ENCODE measurements at places on chromosomes 16 and 17.

DNA sequence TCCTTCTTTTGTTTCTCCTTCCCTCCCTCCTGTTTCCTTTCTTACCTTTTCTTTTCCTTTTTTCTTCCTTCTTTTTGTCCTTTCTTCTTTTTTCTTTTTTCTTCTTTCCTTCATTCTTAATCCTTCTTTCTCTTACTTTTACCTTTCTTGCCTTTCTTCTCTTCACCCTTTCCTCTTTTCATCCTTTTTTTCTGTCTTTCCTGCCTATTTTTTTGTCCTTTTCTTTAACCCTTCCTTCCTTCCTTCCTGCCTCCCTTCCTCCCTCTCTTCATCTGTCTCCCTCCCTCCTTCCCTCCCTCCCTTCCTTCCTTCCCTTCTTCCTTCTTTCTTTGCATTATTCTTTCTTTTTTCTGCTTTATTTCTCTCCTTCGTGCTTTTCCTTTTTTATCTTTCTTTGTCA, 160.7 kb downstream of the AXIN2 start:
- DNase-seq, result no peak

- DNase-seq, result no peak
Measured at GRCh38 chr17:72406498-72406897, 285.7 kb downstream of the SOX9 start.

GRCh38 chr17:63250830-63251229, 195.3 kb downstream of the CYB561 start:
- DNase-seq, result no peak

GRCh38 chr17:20009052-20009301, 182 bp upstream of the SPECC1 start:
- no peak for DNase-seq

DNA sequence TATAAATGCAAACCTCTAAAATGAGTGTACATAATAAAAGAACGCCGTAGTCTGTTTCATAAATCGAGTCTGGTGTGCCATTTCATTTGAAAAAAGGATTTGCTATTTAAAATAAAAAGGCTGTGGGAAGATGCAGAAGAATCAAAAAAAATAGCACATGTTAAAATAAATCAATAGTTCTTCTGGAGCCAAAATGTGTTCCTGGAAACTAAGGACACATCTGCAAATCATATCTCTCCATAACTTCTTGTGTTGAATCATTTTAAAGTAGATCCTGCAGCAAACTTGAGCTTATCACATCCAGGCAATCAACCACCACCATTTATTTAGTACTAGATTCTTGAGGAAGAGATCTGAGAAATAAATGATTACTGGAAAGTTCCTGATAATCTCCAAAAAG, 29.0 kb downstream of the XPO6 start:
- DNase-seq, result peak; percentile 37

DNA sequence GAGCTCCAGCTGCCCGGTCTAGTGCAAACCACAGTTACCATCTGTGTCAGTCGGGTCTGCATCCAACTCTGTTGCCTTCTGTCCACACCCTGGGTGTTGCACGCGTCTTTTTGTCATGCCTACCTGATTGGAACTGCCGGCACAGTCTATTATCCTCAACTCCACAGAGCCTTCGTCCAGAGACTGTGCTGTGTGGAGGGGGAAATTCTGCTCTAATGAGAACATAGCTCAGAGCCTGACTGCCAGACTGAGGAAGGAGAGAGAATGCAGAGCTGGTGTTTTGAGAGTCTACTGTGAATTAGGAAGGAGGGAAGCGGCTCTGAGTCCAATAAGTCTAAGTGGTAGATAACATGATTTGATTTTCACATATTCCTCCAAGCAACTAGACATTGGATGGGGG, 68.3 kb upstream of the GPR139 start:
- no peak for DNase-seq

DNA sequence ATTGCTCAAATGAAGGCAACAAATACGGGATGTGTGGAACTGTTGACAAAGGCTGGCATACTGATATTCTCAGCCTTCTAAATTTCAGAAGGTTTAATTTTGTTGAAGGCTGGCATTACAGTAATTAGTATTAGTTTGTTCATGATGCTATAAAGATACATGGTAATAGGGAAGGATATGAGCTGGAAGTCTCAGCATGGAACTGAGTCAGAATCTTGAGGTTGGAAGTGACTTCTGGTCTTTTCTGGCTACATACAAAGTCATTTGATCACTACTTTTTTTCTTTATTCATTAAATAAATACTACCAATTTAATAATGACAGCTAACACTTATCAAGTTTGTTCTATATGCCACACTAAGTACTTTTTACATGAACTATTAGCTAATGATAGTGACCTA, 22.6 kb downstream of the RABEP1 start:
- no peak for DNase-seq

- no peak for DNase-seq
Measured at GRCh38 chr16:51306116-51306515, 155.0 kb upstream of the SALL1 start.

DNA sequence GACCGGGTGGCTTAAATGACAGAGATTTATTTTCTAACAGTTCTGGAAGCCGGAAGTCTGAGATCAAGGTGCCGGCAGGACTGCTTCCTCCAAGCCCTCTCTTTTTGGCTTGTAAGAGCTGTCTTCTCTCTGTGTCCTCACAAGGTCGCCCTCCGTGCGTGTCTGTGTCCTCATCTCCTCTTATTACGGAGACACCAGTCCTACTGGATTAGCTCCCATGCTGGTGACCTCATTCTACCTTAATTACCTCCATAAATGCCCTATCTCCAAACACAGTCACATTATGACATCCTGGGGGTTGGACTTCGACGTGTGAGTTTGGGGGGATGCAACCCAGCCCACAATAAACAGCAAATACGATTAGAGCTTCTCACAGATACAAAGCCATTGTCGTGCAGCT, 161.5 kb downstream of the FOXL1 start:
- DNase-seq, result no peak

DNA sequence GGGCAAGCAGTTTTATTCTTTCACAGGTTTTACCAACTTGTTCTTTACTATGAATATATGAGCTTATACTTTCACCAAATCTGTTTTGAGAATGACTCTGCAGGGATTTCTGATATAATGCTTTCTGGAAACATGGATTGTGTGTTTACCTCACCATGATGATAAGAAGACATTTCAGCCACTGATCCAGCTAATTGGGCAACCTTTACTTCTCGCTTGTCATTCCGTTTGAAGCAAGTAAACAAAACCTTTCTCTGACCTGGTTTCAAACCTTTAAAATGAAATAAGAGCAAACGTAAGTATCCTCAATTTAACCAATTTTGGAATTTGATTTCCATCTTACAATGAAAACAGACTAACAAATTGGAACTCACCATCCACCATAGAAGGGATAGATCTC, 13.7 kb downstream of the TOP2A start:
- no peak for DNase-seq

DNA sequence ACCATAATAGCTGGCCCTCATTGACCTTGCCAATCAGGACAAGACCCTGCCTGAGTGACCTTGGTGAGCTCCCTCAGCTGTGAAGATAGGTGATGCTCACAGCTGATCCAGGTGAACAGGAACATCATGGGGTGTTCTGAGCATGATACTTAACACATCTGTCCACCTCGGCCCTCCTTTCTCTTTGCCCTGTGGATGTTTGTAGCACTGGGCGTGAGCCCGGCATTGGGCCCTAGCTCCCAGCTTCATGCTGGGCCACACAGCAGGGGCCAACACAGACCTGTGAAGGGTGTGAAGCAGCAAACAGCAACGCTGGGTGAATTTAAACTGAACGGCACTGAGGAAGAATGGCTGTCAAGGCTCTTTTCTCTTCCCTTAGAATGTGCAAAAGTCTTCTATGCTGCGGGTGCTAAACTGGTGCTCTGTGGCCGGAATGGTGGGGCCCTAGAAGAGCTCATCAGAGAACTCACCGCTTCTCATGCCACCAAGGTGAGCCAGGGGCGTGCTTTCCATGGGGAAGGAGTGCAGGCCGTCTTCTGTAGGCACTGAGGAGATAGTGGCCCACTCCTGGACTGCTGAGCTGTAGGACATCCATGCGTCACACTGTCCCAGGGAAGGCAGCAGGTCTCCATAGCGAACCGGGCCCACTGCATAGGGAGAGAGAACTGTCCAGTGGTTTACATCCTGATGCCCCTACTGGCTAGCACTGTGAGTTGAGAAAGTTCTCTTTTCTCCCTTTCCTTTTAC, 35.9 kb downstream of the TMEM11 start:
- DNase-seq, result no peak

DNA sequence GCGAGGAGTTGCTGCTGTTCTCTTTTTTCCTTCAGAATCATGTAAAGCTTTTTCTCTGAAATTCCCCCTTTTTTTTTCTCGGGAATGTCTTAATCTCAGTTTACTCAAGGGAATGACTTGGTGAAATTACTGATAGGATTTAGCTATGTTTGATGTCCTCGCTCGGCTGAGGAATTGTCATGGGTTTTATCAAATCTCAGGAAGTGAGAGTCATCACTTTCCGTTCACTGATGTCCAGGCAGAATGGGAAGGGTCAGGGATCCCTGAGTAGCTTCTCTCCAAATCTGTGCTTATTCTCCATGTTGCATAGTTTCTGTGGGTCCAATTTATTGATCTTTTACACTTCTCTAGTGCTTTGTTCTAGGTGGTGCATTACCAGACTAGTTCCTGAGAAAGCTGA, 6.3 kb downstream of the IGSF6 start:
- DNase-seq, result no peak

GRCh38 chr17:53792997-53793396, 29.7 kb upstream of the KIF2B start:
- DNase-seq, result no peak

- DNase-seq, result no peak
Measured at GRCh38 chr17:75075597-75076336, 12.0 kb upstream of the SLC16A5 start.

- DNase-seq, result no peak
Measured at GRCh38 chr17:78824240-78824639, 16.4 kb downstream of the USP36 start.

- DNase-seq, result no peak
Measured at GRCh38 chr16:83579436-83579835, 228.3 kb upstream of the HSBP1 start.

- no peak for DNase-seq
Measured at GRCh38 chr16:15544405-15544804, 98.5 kb downstream of the MARF1 start.

GRCh38 chr17:74987909-74988711, 678 bp downstream of the CDR2L start:
- no peak for DNase-seq

- DNase-seq, result no peak
Measured at GRCh38 chr16:85225721-85226120, 113.4 kb upstream of the CIBAR2 start.

GRCh38 chr16:56414366-56414765, 11.0 kb downstream of the AMFR start:
- DNase-seq, result peak; percentile 9

- peak; percentile 19 for DNase-seq
Measured at GRCh38 chr17:9018726-9019125, 2.6 kb upstream of the NTN1 start.

DNA sequence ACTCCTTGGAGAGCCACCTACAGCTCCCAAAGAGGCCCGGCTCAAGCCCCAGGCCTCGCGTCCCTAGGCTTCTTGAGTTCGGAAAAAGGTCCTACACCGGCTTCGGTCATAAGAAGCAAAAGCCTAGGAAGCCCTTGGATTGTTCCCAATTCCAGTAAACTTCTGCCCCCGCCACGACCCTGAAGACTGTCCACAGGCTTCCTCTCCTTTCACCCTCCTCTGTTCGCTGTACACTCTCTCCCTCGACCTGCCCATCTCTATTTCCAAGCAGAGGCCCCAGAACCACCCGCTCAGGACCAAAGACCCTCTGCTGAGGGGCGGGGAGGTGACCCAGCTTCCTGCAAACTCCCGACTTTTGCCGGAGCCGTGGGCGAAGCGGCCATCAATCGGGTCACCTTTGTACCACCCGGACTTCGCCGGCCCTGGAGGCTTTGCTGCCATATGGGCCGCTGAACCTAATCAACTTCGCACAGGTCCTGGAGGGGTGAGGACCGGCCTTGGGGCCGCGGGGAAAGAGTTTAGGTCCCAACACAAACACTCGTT, 2.7 kb downstream of the HOXB2 start:
- peak; percentile 72 for DNase-seq

DNA sequence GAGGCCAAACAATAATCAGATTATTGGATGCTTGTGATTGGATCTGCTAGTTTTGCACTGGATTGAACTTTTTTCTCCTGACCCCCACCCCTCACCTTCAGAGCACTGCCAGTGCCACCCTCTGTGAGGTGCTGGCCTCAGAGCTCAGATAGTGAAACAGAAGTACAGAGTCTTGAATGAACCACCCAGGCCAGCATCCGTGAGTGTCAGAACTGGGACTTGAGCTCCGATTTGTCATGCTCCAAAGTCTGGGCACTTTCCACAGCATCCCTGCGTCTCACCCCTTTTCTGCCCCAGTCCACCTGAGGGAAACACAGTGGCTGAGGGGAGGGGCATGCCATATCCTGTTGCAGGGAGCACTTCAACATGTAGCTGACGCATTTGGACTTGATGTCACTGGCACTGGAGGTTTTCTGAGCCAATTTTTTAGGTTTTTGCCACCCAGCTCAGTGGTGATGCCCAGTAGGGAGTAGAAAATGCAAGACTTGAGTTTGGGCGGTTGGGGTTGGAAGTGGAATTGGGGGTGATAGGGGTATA, 47.3 kb downstream of the SMPD3 start:
- no peak for DNase-seq

DNA sequence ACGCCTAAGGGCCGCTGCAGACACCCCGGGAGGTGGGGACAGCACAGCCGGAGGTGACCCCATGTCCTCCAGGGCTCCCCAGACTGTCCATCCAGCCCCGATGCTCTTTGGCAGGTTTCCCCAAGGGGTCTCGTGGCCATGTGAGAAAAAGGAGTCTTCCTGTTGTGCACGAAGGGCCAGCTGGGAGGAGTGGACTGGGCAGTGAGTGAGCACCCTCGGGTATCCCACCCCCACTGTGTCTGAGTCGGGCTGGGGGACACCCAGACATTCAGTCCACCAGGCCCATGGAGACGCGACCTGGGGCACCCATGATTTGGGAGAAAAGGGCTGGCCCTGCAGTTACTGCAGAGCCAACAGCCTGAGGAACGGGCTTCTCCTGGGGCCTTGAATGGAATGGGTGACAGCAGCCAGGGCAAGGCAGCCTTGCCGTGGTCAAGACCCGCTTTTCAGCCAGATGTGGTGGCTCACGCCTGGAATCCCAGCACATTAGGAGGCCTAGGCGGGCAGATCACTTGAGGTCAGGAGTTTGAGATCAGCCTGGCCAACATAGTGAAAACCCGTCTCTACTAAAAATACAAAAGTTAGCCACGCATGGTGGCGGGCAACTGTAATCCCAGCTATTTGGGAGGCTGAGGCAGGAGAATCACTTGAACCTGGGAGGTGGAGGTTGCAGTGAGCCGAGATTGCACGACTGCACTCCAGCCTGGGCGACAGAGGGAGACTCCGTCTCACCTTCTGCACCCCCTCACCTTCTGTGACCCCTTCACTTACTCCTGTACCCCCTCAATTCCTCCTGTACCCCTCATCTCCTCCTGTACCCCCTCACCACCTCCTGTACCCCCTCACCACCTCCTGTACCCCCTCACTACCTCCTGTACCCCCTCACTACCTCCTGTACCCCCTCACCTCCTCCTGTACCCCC, 24.1 kb upstream of the CAPN15 start:
- DNase-seq, result no peak

GRCh38 chr17:66965801-66966262, 1.3 kb downstream of the CACNG4 start:
- no peak for DNase-seq

GRCh38 chr17:31858642-31859486, at the start of gene COPRS:
COPRS (minus strand) TSS chr17:31859244; CDS start chr17:31859199, 45 bp downstream.
- DNase-seq, result peak; percentile 85
